Hippocampal formation (tissue), 2 donors: ENCODE measurements at places on chromosomes 11 and 22.
A peak's percentile ranks its signal among the peaks of the same experiment; 100 is the strongest.

DNA sequence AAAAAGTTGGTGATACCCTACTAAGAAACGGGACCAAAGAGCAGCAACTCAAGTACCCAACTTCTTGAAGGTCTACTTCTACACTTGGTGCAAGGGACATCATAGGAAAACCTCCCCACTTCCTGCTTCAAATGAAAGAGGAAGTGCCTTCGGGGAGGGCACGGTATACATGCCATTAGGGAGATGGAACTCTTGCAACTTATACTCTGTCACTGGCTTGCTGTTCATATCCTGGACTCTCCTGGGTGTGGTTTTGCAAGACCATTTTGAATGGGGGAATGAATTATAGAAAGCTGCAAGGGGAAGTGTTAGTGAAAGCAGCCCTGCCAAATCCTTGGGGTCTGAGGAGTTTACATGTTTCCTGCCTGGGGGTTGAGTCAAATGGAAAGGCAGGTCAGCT, 41.9 kb downstream of the CSNK2A3 start:
- DNase-seq: no peak

GRCh38 chr11:67409261-67409666, 5.4 kb downstream of the TBC1D10C start:
- no peak for DNase-seq

DNA sequence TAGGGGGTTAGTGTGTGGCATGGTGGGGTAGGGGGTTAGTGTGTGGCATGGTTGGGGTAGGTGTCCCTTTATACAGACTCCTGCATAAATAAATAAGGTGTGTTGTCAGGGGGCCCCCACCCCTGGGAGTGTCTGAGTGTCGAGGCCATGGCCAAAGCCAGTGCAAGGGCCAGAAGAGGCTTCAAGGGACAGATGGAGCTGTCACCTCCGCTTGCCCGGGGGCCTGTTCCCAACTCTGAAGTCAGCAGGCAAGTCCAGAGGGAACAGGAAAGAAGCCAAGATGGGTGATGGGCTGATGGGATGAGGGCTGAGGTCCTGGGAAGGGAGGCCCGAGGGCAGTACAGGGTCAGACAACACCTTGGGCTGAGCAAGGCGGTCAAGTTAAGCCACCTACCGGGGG, 997.8 kb downstream of the BRD1 start:
- DNase-seq: no peak

DNA sequence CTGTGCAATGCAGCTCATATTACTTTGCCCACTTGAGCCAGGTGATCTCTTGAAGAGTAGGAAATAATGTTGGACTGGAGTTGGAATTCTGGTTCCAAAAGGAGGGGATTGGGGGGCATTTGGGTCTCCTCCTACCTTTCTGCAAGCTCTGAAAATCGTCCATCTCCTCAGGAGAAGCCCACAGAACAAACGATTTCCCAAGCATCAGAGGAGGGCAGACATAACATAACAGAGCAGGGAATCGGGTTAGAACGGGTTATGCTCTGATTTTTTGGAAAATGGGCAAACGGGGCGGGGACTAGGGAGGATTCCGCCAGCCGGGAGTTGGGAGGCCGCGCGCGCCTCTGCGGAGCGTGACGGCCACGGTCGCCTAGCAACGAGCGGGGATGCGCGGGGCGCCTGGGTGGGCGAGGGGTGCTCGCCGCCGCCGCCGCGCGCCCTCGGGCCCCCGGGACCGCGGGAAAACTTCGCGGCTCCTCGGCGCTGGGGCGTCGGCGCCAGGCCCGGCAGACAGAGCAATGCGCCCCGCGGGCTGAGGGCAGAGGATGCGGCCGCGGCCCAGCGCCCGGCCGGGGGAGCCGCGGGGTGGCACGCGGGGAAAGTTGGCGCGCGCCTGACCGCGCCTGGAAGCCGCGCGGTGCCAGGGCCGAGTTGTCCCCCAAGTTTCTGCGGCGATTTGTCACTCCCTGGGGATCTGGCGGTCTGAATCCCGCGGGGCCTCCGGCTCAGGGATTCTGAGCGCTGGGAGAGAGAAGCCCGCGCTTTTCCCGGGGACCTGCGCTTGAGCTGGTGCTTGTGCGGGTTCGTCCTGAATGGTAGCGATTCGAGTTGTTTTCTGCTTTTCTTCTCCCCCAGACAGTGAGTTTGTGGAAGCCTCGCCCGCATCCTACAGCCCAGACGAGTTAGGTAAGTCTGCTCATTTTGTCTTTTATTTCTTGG, 27.8 kb upstream of the AMOTL1 start:
- no peak for DNase-seq

DNA sequence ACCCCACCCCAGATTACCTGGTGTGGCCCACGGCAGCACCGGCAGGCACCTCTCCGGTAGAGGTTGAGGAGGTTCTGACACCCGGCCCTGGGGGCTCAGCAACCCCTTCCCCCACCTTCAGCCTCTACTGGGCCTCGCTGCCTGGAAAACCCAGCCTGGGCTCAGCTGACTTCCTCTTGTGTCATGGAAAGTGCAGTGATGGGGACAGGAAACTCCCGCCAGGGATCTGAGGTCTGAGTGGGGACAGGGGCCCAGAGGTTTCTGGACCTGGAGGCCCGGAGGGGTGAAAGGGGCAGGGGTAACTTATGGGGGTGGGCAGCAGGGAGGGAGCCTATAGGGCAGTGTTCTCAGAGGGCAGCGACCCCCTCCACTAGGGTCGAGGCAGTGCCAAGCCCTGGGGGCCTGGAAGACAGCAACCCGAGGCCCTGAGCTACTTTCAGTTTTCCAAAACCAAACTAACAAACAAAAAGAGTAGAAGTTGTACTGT, 10.0 kb upstream of the CD5 start:
- no peak for DNase-seq

DNA sequence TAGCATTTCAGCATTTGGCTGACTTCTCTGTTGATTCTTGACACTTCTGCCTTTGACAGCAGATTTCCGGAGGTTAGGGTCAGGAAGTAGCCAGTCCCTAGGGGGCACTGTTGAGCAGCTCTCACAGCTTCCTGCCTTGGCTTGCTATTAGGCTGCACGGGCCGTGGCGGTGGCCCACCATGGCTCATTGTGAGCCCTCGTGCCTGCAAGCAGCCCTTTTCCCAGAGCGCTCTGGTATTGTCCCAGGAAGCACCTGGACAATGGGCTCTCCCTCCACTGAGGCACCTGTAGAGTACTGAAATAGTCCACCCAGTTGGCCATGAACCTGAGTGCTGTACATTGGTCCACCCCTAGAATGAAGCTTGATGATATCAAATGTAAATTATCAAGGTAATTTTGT, 100.2 kb upstream of the GAL start:
- DNase-seq: no peak

GRCh38 chr11:58927393-58928106, 11.7 kb upstream of the GLYATL1 start:
- DNase-seq: no peak

DNA sequence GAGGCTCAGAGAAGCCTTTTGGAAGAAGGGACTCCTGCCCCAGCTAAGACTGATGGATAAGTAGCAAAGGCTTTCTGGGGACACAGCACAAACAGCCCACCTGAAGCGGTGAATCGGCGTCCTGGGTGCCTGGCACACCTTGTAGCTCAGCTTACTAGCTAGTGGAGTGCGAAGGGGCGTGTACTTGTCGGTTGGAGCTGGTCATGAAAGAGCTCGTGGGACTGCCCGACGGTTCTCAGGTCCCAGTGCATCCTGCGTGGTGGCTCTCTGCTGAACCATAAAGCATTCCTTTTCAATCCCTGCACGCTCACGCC, 690 bp upstream of the UVRAG start:
- DNase-seq: no peak

GRCh38 chr11:95680169-95680929, 109.2 kb downstream of the FAM76B start:
- no peak for DNase-seq

- DNase-seq: no peak
These were observed 58.5 kb upstream of the TIMP3 start for GRCh38 chr22:32743046-32743445.

- no peak for DNase-seq
These were observed 7.2 kb downstream of the COA4 start for GRCh38 chr11:73869332-73869949.

- DNase-seq: no peak
These were observed 218.6 kb downstream of the FAT3 start for GRCh38 chr11:92443199-92443598.

GRCh38 chr11:131904756-131905155, 534.3 kb downstream of the NTM start:
- DNase-seq: no peak

GRCh38 chr11:46271875-46272815, 5.3 kb upstream of the CREB3L1 start:
- DNase-seq: no peak

- DNase-seq: no peak
These were observed 6.4 kb downstream of the FADD start for GRCh38 chr11:70209391-70209912.

DNA sequence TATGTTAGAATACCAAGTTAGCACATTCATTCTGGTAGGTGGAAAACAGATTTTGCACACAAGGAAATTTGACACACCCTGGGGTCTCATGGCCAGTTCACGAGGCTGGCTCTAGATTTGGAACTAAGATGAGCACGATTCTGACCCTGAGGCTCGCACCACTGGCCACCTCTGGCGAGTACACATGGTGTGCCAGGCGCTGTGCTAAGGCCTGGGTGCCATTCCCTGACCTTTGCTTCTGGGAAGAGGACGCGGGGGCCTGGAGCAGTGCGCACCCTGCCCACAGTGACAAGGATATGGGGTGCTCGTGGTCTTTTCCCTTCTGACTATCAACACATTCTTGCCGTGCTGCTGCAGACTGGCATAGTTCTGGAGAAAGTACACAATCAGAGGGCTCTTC, 29.5 kb upstream of the DMC1 start:
- no peak for DNase-seq

- no peak for DNase-seq
These were observed 2158.5 kb upstream of the RAG2 start for GRCh38 chr11:38756537-38756936.

GRCh38 chr11:36211761-36212430, 77.3 kb downstream of the COMMD9 start:
- DNase-seq: no peak

GRCh38 chr22:37248251-37248650, 4.2 kb upstream of the RAC2 start:
- no peak for DNase-seq

DNA sequence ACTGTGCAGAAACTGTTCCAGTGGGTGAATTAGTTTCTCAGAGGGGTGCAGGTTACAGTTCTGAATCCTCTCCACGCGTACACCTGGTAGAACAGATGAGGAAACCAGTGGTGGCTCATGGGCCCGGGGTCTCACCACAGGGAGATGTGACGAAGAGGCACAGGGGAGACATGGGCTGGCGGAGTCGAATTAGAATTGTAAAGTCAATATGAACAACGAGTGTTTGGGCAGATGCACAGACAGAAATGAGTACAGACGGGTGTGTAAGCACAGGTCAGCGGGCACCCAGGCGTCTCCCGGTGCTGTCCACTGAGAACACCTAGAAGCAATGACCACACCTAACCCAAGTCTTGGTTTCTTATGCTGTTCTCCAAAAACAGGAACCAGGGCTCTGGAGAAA, 41.8 kb downstream of the GNB1L start:
- no peak for DNase-seq

- DNase-seq: no peak
These were observed 99.0 kb upstream of the LARGE1 start for GRCh38 chr22:34019190-34019845.

- DNase-seq: no peak
These were observed 143.9 kb downstream of the WNT7B start for GRCh38 chr22:45832959-45833580.

- no peak for DNase-seq
These were observed 10.2 kb upstream of the SF1 start for GRCh38 chr11:64788321-64789215.

DNA sequence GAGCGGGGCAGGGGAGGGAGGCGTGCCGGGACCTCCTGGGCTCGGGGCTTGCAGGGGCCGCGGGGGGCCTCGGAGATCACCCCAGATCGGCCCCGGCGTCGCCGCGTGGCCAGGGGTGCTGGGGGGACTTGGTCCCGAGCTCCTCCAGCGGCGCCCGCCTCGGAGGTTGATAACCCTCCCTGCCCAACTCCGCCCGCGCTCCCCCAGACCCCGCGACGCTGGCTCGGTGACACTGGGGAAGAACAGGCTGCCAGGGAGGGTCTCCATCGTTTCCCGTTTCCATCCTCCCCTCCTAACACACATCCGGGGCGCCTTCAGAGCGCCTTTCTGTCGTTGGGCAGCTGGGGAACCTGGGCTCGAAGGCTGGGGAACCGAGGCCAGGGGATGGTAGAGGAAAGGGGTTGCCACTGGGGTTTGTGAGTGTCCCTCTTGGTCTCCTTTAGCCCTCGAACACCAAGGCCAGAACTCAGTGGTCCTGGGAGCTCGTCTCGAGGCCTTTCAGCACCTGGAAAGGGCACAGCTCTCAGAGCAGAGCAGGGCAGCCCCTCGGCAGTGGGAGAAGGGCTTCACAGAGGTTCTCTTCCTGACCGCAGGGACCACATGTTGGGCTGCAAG, 431 bp downstream of the SLC37A2 start:
- DNase-seq: no peak

- DNase-seq: no peak
These were observed 57.5 kb downstream of the CACNA1I start for GRCh38 chr22:39627865-39628562.

GRCh38 chr22:31056986-31057599, 24.0 kb upstream of the SMTN start:
- DNase-seq: no peak

- DNase-seq: peak; percentile 52
These were observed 11.8 kb upstream of the MIEF1 start for GRCh38 chr22:39490135-39490798.

DNA sequence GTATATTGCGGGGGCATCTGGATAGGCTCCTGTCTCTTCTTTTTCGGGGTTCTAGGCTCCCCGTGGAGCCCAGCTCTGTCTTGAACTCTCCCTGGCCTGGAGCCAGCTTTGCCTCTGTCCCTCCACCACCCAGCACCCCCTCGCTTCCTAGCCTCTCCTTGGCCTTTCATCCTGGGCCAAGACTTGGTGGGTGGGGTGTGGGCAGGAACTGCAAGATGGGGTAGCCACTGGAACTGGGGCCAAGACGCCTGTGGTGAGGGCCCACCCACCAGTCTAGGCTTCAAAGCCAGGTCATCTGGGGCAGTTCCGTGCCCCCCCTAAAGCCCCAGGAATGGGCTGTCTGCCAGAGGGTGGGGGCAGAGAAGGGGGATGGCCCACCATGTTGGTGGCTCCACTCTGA, 1.7 kb upstream of the CRYBB1 start:
- no peak for DNase-seq

DNA sequence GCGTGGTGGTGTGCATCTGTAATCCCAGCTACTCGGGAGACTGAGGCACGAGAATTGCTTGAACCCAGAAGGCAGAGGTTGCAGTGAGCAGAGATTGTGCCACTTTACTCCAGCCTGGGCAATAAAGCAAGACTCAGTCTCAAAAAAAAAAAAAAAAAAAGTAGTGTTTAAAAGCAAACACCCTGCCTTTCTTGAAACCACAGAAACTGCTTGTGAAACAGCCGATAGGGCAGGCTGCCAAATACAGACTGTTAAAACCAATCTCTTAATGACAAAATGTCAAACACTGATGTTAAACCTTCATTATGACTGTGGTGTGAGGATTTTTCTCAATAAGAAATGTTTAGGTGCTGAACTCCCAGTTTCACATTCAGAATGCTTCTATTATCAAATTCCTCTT, 27.3 kb downstream of the MARK2 start:
- no peak for DNase-seq
